ENCODE measurements at places on chromosomes 7 and 10. TPM values are rescaled to one million over a fixed set of nuclear protein-coding genes. Genes with fewer than 3 reads are reported as not detected.

The TMEM270 gene
- total RNA-seq = not detected

The COX19 gene
- 18.8 TPM for total RNA-seq

The GPER1 gene
- 0.63 TPM for total RNA-seq

The LAMB1 gene
- total RNA-seq = 169 TPM

The NPC1L1 gene
- not detected for total RNA-seq

The PON1 gene
- total RNA-seq = not detected

The LRRC4 gene
- total RNA-seq = 16.1 TPM

The ATP5MK gene
- 393 TPM for total RNA-seq

The FAM20C gene
- 35.8 TPM for total RNA-seq

The C7orf57 gene
- total RNA-seq = not detected

The SLIT1 gene
- 0.66 TPM for total RNA-seq

The GLCCI1 gene
- total RNA-seq = 6.9 TPM

The POMZP3 gene
- total RNA-seq = 32.2 TPM

The VSTM4 gene
- 0.11 TPM for total RNA-seq

The NPS gene
- not detected for total RNA-seq

The SNCG gene
- not detected for total RNA-seq

The ABCA13 gene
- 10.2 TPM for total RNA-seq

The FAM25C gene
- not detected for total RNA-seq

The KMT2C gene
- 53.1 TPM for total RNA-seq

The MYO1G gene
- total RNA-seq = 0.20 TPM

The PILRA gene
- 2.0 TPM for total RNA-seq

The ZNF804B gene
- total RNA-seq = not detected

The FAM241B gene
- 5.2 TPM for total RNA-seq

The PON2 gene
- total RNA-seq = 66.6 TPM

The UPK3BL2 gene
- 4.3 TPM for total RNA-seq

The OR13A1 gene
- not detected for total RNA-seq

The LIPK gene
- total RNA-seq = not detected

The FLNC gene
- 7.8 TPM for total RNA-seq

The BAMBI gene
- total RNA-seq = 24.8 TPM

The RHOBTB1 gene
- total RNA-seq = 7.5 TPM

The STYXL1 gene
- 40.3 TPM for total RNA-seq

The MKI67 gene
- total RNA-seq = 242 TPM

The ABCB1 gene
- not detected for total RNA-seq

The GSTO2 gene
- 0.26 TPM for total RNA-seq

The TMEM196 gene
- not detected for total RNA-seq

The THSD7A gene
- 0.64 TPM for total RNA-seq

The NCF1 gene
- total RNA-seq = not detected

The MYOF gene
- 24.2 TPM for total RNA-seq

The SOSTDC1 gene
- total RNA-seq = not detected

The ANKRD61 gene
- total RNA-seq = 1.1 TPM

The NUTM2A gene
- total RNA-seq = 1.1 TPM

The TMEM140 gene
- total RNA-seq = not detected

The FAM13C gene
- total RNA-seq = 18.5 TPM

The ZNF37A gene
- total RNA-seq = 19.0 TPM

The ARHGEF35 gene
- total RNA-seq = 3.5 TPM

The AQP1 gene
- total RNA-seq = 0.37 TPM

The ZCCHC24 gene
- total RNA-seq = 17.9 TPM

The TMEM178B gene
- 2.8 TPM for total RNA-seq

The CNNM1 gene
- total RNA-seq = 0.73 TPM

The GSDME gene
- 3.0 TPM for total RNA-seq

The AKR1C1 gene
- total RNA-seq = 9.8 TPM

The STRIP2 gene
- total RNA-seq = 10.7 TPM

The NPFFR1 gene
- 0.02 TPM for total RNA-seq

The PTPN20 gene
- total RNA-seq = not detected

The DRGX gene
- total RNA-seq = not detected

The CUX1 gene
- 53.1 TPM for total RNA-seq

The FAM149B1 gene
- 10.9 TPM for total RNA-seq

Measured in A673 (cell line).